ENCODE measurements at places on chromosomes 2 and 18.

DNA sequence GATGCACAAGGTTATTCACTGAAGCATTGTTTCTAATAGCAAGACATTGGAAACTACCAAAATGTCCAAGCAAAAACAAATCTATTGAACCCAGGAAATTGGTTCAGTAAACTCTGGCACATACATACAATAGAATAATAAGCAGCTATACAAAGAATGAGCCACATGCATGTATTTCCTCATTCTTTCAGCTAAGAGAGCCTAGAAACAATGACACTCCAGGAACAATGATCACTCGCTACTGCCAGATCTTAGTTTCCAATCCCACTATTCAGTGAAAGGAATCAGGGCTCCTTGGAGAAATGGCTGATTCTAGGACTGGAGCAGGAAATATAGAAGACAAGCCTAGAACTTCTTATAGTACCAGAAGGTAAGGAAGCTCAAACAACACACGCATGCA lies 221.9 kb upstream of the AGAP1 start:
- no peak for DNase-seq

- DNase-seq, result no peak
These were observed 25.3 kb downstream of the SFTPB start for GRCh38 chr2:85642725-85643124.

DNA sequence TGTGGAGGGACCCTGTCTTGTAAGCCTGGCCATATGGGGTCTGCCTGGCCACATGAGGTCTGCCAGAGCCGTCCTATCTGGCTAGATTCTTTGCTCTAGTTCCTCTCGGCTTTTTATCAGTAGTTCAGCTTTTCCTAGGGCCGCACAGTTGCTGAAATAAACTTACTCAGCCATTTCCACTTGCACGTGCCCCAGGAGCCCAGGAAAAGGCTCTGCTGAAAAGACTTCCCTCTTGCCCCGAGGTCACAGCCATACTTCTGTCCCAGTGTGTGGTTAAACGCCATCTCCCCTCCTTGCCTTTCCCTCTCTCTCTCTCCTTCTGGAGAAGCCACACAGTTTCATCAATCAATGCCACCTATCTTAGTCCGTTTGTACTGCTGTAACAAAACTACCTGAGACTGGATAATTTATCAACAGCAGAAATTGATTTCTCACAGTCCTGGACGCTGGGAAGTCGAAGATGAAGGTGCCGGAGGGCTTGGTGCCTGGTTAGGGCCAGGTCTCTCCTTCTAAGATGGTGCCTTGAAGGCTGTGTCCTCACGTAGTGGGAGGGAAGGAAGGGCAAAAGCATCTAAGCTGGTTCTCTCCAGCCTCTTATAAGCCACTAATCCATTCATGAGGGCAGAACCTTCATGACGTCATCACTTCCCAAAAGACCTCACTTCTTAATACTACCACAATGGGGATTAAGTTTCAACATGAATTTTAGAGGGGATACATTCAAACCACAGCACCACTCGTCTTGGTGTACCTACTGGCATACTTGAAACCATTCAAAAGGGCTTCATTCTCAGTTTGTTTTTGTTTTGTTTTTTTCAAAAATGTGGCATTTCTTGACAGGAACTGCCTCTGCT lies 11.2 kb upstream of the GALM start:
- no peak for DNase-seq

DNA sequence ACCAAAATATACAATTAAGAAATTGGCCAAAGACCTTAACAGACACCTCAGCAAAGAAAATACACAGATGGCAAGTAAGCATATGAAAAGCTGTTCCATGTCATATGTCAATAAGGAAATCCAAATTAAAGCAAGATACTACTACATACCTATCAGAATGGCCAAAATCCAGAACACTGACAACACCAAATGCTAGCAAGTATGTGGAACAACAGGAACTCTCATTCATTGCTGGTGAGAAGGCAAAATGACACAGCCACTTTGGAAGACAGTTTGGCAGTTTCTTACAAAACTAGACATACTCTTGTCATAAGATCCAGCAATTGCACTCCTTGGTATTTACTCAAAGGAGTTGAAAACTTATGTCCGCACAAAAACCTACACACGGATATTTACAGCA lies 20.3 kb upstream of the DNAJC10 start:
- DNase-seq, result no peak

- DNase-seq, result no peak
These were observed 78.8 kb upstream of the ITGB6 start for GRCh38 chr2:160278879-160279177.

- peak; percentile 36 for DNase-seq
These were observed 971 bp downstream of the ZNF385B start for GRCh38 chr2:179860255-179861026.

GRCh38 chr2:222523783-222524544 lies 99.6 kb downstream of the SGPP2 start:
- DNase-seq, result no peak

- DNase-seq, result no peak
These were observed 54.2 kb downstream of the ACTR2 start for GRCh38 chr2:65281627-65282351.
